ENCODE measurements at places on chromosomes 7 and 10.

DNA sequence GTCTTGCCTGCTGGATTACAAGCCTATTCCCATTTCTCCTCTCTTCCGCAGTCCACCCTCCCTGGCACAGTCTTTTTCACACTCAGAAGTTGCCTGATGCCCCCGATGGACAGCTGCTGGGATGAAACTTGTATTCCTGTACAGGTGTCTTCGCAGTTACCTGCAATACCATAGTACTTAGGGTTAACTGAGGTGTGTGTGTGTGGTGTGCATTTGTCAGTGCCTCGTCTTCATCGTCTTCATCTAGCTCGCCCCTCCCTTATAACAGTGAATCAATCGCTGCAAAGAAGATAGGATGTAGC is 11.0 kb downstream of the NXPH1 start:
- DNase-seq, result no peak

- no peak for DNase-seq
Observed at GRCh38 chr7:28078036-28078901, 102.3 kb downstream of the JAZF1 start.

GRCh38 chr7:69762821-69763352 is 164.6 kb downstream of the AUTS2 start:
- DNase-seq, result no peak

- DNase-seq, result no peak
Observed at GRCh38 chr10:23568996-23569395, 130.1 kb downstream of the OTUD1 start.

DNA sequence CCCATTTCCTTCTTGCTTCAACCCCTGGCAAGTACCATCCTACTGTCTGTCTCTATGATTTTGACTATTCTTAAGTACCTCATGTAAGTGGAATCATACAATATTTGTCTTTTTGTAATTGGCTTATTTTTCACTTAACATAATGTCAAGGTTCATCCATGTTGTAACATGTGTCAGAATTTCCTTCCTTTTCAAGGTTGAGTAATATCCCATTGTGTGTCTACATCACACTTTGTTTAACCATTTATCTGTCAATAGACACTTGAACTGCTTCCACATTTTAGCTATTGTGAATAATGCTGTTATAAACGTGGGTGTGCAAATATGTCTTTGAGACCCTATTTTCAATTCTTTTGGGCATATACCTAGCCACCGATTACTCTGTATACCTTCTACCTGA is 14.0 kb upstream of the CDK14 start:
- DNase-seq, result no peak

GRCh38 chr10:96697438-96697837 is 22.9 kb downstream of the PIK3AP1 start:
- no peak for DNase-seq

DNA sequence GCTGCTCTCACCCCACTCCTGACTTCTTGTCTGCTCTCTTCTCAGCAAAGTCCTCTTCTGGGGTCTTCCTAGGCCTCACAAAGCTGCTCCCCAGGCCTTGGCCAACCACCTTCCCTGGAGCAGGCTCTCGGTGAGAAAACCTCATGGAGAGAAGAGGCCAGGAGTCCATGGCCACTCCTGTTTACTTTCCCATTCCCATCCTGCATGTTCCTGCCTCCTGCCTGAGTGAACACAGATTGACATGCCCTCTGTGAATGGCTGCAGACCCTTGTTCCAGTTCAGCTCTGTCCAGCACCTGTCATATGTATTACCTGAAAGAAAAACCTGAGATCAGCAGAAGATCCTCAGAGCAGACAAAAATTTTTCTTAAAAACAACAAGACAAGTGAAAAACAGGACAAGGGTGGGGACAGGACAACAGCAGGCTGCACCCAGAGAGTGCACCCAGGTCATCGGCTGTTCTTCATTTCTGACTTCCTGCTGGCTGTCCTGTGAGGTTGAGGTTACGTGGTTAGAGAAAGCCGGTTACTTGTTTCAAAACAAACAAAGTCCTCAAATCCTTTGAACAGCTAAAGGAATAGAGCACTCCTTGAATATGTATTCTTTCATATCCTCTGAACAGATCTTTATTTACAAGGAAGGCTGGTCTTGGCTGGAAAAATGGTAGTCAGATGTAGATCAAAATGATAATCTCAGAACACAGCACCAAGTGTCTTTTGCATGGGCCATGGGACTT is 34.0 kb upstream of the DLD start:
- no peak for DNase-seq

DNA sequence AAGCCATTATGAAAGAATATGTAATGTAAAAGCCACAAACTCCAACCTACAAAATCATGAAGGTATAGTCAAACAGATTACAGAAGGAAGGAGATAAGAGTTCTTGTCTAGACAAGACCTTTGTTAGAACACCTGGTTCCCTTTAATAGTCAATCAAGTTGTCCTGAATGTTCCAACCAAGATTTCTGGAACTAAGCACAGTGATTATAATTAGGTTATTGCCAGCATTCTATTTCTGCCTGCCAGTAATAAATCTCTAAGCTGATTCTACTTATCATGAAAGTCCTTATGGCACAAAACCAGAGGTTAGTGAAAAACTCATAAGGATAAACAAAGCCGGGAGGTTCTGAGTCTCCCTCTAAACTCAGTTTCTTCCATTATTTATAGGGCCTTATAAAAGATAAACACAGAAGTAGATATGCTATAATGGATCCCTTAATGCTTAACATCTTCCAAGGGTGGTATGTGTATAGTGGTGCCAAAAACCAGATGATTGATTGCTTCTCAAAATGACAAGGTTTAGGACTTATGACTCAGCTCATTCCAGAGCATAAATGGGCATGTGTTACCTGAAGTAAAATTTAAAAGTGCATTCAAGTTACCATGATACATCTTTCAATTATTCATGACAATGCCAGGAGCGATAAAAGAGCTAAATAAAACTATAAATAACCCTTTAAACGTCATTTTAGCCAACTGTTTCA is 237.2 kb downstream of the CSTF2T start:
- no peak for DNase-seq

DNA sequence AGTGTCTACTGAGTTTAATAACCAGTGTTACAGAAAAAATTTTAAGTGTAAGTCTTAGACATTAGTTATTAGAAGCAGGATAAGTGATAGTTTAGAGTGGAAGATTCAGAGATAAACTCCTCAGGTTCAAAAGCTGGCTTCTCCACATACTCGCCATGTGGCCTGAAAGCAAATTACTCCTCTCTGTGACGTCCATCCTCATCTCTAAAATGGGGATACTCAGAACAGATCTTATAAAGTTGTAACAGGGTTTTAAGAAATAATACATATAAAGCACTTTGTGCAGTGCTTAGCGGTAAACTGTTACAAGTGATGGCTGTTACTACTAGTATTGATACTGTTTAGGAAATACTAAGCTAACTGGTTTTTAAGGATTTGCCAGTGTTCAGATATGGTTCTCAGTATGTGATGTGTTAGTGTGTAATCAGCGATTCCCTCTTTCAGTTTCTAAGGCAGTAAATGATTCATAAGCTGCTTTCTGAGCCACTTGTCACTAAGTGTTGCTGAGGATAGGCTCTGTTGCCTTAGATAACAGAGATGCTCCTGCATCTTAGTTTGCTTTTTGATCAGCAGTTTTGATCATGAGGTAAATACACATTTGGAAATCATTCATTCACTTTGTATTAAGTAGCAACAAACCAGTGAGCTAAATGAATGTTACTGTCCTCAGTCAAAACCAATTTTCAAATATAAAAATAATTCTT is 58.7 kb downstream of the CYP51A1 start:
- no peak for DNase-seq

GRCh38 chr10:16934461-16934860 is 117.2 kb upstream of the RSU1 start:
- no peak for DNase-seq

GRCh38 chr10:27719052-27719451 is 26.6 kb downstream of the MKX start:
- DNase-seq, result no peak

DNA sequence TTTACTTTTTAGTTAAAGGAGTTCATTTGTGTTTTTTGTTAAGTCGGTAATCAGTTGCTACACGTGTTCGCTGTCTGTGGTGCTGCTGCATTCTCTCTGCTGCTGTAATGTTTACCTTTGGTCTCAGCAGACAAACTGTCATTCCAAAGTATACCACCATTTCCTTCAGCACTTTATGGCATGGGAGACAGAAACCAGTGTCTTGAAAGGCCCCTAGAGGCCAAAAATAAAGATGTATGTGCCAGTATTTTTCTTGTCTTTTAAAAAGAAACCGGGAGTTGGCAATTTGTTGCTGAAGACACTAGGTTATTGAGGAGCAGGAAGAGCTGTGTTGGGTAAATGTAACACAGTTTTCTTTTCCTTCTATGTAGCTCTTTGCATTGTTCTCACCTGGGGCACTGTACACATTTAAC is 24.1 kb downstream of the ZNF92 start:
- no peak for DNase-seq

- no peak for DNase-seq
Observed at GRCh38 chr7:34096198-34096651, 190.9 kb downstream of the BMPER start.

- no peak for DNase-seq
Observed at GRCh38 chr7:10612950-10613349, 360.7 kb upstream of the PHF14 start.

GRCh38 chr10:114392112-114392835 is 12.0 kb downstream of the AFAP1L2 start:
- DNase-seq, result no peak

DNA sequence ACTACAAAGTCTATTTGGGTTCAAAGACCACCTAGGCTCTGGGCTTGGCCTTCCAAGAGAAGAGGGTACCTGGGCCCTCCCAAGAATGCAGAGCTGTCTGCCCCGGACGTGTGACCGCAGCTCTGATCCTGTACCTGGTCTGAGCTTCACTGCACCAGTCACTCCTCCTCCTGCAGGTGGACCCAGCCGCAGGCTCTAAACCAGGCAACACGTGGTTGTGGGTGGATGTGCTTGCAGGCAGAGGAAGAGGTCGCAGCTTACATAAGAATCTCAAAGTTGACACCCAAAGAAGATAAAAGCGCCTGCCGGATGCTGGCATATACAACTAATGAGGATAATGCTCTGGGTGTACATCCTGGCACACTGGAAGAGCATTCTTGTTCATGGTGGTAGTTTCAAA is 9.4 kb upstream of the PFKP start:
- DNase-seq, result no peak

GRCh38 chr7:55335151-55335550 is 30.0 kb upstream of the LANCL2 start:
- DNase-seq, result no peak

DNA sequence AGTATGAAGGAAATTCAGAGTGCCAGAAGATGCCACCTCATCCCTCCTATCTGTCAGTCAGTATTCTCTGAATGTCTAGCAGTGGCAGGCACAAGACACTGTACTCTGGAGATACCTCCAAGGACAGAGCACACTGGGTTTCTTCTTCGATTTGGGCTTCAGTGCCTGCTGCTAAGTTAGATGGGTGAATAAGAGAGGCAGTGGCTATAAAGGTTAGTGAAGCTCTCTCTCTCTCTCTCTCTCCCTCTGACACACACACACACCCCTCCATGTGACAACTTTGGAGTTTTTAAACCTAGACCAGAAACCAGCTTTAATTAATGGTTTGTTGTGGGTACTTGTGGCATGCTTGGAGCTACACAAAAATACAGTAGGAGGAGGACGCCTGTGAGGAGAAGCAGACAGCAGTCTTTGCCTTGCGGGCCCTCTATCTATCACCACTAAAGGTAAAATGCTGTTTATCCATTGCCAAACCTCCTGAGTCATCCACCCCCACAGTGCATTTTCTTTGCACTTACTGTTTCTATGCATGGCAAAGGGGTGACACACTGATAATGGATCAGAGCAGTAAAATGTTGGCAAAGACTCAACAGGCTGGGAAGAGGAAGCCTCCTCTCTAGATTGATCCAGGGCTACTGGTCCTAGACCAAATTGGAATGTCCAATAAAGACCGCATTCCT is 102.5 kb downstream of the TRIL start:
- DNase-seq, result no peak

DNA sequence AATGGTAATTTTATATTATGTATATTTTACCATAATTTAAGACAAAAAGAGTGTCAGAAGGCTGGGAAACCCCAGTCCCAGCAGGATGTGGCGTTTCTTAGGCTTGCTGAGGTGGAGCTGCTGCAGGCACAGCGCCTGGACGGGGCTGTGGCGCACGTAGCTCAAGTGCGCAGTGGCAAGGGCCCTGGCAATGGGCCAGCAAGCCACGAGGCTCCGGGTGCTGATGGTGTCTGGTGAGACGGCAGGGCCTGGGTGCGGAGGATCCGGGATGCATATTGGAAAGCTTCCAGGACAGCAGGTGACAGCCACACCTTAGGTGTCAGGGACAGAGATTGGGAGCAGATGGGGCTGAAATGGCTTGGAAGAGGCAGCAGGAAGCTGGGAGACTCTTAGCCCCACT is 37.2 kb downstream of the CLEC2L start:
- DNase-seq, result no peak

DNA sequence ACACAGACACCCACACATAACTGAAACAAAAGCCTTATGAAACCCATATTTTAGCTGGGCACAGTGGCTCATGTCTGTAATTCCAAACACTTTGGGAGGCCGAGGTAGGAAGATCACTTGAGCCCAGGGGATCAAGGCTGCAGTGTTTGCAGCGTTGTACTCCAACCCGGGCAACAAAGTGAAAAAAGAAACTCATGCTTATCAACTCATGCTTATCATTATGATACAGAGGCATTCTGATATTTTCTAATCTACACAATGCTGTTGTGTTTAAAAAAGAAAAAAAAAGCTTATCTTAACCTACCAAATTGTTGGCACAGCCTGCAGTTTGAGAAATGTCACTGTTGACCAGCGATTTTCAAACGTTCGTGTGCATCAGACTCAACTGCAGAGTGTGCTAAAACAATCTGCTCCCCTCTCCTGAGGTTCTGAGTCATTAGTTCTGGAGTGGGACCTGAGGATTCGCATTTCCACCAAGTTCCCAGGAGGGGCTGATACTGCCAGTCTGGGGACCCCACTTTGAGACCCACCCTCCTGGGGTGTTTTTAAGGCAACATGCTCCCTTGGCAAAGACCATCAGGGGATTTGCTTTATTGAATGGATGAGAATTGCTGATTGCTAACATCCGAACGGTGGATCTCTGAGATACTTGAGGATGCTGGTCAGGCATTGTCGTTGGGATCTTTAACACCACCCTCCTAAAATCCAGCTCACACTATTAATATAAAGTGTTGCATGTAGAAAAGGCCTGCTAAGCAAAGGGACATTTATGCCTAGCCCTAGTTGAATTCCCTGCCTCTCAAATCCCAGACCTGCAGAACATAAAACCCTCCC is 16.2 kb downstream of the CHST3 start:
- no peak for DNase-seq

GRCh38 chr10:13767676-13768178 is 181.0 kb downstream of the PRPF18 start:
- DNase-seq, result no peak

GRCh38 chr7:18715988-18716387 is 220.4 kb downstream of the HDAC9 start:
- no peak for DNase-seq

GRCh38 chr10:90769946-90770841 is 87.6 kb downstream of the HTR7 start:
- DNase-seq, result no peak

DNA sequence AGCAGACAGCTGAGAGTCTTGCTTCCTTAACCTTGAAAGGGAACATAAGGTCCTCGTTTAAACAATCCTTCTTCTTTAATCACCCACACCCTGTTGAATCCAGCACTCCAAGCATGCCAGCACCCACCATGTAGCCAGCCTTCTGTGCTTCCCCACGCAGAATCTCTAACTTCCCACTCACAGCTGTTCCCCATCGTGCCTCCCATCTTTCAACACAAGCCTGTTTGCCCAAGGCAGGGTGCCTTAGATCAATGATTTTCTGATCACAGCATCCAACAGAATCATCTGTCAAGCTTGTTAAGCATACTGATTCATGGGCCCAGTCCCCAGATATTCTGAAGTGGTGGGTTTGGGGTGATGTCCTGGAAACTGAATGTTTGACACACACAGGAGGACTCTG is 530.8 kb downstream of the SH2D4B start:
- no peak for DNase-seq

All from cortex of kidney (tissue), 1 donor.